ENCODE measurements at places on chromosomes 7 and 10. TPM values are rescaled to one million over a fixed set of nuclear protein-coding genes. Genes with fewer than 3 reads are reported as not detected.

DNA sequence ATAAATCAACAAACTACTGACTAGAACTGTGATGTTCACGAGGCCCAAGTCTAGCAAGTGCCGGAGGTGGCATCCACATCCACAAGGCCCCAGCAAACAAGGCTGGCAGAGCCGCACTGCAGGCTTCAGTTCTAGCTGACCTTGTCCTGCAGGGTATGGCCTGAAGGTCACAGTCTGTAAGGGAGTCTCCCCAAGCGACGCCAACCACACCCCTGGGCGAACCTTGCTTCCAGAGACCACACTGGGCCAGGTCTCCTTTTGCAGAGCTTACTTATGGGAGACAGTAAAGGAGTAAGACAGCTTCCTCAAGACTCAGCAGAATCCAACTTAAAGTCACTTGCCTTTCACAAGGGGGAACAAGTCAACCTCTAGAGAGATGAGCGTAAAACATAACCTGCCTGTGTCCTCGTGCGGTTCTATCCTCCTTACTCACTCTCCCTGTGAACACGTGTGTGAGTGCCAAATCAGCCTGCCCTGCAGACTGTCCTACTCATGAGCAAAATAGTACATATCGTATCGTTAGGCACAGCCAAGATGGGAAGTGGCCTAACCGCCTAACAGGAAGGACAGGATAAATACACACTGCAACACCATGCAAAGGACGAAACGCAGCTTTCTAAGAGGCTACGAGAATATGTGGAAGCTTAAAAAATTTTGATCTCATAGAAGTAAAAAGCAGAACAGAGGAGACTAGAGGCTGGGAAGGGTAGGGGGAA, 22.7 kb downstream of the FAM53B start:
- no peak for DNase-seq

DNA sequence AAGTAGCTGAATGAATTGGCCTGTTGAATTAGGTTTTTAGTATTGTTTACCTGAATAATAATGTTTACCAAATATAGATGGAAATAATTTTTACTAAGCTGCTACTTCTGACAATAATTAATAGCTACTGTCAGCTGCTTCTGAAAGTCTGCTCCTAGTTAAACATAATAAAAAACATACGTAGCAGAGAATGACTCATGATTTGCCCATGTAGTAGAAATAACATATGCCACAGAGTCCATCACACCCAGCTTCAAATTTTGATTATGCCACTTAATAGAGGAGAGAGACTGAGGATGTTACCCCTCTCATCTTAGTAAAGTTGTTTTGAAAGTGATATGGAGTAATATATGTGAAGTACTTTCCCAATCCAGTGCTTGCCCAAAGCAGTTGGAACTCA, 57.6 kb upstream of the MDFIC start:
- DNase-seq = no peak

INHBA gene
- 198 TPM for total RNA-seq

- DNase-seq = no peak
These were observed 718 bp downstream of the DYNC2I1 start for GRCh38 chr7:158856883-158857668.

DNA sequence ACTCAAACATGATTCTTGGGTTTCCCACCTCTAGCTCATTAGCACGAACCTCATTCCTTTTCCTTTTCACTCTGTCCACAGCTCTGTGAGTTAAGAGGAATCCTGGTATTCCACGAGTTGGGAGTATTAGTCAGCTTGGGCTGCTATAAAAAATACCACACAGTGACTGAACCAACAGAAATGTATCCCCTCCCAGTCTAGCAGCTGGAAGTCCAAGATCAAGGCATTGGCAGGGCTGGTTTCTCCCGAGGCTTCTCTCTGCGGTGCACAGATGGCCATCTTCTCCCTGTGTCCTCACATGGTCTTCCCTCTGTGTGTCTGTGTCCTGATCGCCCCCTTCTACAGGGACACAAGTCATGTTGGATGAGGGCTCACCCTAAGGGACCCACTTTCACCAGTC, 261.6 kb downstream of the TNS3 start:
- DNase-seq = no peak

DNA sequence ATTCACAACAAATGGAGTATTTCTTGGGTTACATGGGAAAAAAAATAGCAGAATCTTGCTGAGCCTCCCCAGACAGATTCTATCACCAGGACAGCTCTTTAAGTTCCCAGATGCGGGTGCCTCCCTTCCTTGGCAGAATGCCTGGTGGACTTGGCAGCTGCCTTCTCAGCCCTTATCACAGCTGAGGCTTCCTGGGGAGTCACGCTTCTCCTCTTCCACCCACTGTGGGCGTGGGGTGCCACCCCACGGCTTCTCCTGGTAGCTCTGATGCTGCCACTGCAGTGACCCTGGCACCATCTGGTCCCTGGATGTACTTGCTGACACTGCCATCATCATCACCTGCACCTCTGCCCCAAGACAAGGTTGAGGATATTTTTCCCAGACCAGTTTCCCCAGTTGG, 16.2 kb upstream of the NME8 start:
- no peak for DNase-seq

- DNase-seq = no peak
These were observed 5.7 kb downstream of the UPK3B start for GRCh38 chr7:76515999-76516443.

THSD7A gene
- 2.0 TPM for total RNA-seq
